ENCODE measurements at places on chromosomes 3 and 15. TPM values are rescaled to one million over a fixed set of nuclear protein-coding genes. Genes with fewer than 3 reads are reported as not detected.

DNA sequence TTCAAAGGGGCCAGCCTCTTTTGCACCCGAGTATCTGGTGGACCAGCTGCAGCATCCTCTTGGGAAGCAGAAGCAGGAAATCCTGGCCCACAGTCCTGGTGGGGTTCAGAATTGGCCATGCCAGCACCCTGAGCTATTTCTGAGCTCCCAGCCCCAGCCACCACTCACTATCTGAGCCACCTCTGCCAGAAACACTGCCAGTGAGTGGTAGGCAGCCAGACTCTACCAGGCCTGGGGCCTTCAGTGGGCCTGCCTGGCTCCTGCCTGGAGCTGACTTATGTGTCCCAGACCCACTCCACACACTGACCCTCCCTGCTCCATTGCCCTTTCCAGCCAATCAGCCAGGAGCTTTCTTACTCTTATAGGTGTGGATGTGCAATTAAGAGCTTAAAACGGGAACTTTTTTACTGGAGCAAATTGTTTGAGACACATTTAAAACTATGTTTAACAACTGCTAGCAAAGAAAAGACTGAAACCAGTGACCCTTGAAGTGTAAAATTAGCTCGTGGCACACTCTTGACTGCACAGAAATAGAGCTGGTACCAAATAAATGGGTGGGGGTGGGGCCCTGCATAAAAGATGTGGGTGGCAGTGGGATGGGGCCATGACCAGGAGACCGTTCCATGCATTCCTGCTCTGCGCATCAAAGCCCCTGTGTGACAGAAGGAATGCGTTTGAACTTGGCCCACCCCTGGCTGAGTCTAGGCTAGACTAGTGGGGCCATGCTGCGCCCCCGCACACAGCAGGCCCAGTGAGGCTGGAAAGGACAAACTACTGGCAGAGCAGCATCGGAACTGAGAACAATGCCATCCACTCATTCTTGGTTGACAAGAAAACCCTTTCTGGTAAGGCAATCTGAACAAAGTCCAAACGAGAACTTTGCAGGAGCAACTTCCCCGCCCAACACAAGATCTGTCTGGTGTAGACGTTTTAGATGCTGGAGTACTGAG, 48.0 kb downstream of the CTNNB1 start:
- no peaks in the 10 kb centered on the region for H3K36me3 ChIP-seq
- peaks cover 4% of the 10 kb centered on the region for H3K27me3 ChIP-seq
- DNase-seq = no peak
- no peak overlapping the region for H3K4me3 ChIP-seq
- H3K27ac ChIP-seq = no peak overlapping the region

DNA sequence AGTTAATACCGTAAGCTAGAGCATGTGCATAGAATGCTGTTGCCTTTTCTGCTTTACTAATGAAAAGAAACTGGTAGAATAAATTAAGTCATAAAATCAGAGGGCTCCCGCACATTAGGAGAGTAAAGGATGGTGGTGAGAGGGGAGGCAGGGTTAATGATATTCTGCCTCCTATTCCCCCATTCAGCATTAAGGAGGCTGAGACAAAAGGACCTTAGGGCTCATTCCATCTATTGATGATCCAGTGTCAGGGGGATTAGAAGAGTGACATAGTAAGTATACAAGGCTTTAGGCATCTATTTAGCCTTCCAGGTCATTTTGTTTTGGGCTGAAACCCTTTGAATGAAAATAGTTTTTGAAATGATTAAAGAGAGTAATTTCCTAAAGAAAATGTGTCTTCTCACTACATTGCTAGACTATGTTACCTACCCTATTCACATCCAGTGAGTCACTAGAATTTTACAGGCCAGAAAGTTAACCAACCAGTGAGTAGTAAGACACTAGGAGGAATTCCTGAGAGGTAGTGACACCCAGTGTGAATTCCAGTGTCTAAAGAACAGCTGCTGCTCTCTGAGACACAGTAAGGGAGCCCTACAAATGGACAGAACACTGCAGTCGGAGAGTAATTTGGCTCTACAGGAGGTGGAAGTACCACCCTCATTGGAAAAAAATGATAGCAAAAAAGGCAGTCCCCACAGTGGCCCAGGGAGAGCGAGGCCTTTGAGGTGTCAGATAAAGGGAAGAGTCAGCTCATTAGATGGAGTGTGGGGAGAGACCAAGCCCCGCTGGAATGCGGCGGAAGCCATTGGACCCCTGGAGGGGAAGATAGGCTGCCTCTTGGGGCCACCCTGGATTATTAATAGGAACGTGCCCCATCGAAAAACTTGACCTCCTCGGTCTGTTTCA, 67.6 kb downstream of the TUSC7 start:
- H3K27ac ChIP-seq = no peak overlapping the region
- no peak for DNase-seq
- H3K4me1 ChIP-seq = no peaks in the 10 kb centered on the region
- no peaks in the 10 kb centered on the region for H3K27me3 ChIP-seq
- H3K4me3 ChIP-seq = no peak overlapping the region

- no peak overlapping the region for H3K27ac ChIP-seq
- H3K36me3 ChIP-seq = no peaks in the 10 kb centered on the region
- H3K4me1 ChIP-seq = peaks cover 6% of the 10 kb centered on the region
- no peak overlapping the region for H3K4me3 ChIP-seq
- no peaks in the 10 kb centered on the region for H3K27me3 ChIP-seq
- no peak for DNase-seq
These were observed 294.2 kb upstream of the TBL1XR1 start for GRCh38 chr3:177491296-177492032.

DNA sequence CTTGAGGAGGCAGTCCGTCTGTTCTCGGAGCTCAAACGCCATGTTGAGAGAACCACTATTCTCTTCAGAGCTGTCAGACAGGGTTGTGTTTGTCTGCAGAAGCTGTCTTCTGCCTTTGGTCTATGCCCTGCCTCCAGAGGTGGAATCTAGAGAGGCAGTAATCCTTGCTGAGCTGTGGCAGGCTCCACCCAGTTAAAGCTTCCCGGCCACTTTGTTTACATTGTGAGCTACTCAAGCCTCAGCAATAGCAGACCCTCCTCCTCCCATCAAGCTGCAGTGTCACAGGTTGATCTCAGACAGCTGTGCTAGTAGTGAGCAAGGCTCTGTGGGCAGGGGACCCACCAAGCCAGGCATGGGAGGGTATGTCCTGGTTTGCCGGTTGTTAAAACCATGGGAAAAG, 8.9 kb downstream of the OR5AC2 start:
- H3K4me1 ChIP-seq = no peaks in the 10 kb centered on the region
- no peak for DNase-seq
- no peak overlapping the region for H3K4me3 ChIP-seq
- H3K36me3 ChIP-seq = no peaks in the 10 kb centered on the region
- H3K27me3 ChIP-seq = no peaks in the 10 kb centered on the region

DNA sequence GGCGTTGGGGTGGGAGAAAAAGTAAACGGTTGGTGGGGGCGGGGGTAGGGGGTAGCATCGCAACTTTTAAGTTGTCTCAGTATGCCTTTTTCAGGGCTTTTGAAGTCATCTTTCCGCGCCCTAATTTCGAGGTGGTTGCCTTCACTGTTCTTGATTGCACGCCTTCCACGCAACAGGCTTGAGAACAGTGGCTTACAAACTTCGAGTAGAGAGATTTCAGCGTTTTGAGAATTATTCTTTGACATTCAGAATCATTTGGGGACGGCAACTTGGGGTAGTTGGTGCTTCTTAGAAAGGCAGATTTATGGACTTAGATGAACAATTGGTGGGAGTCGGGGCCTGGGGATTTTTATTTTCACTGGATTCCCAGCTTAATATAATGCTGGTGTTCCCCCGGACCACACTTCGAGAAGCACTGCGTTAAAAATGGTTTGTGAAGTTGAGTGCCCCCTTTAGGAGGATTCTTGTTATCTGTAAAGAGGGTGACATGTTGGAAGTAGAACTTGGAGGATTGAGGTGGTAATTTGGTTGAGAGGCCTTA, 880 bp downstream of the PPP4R2 start:
- H3K27me3 ChIP-seq = no peaks in the 10 kb centered on the region
- H3K27ac ChIP-seq = peak overlapping the region; percentile 89
- H3K36me3 ChIP-seq = peaks cover 46% of the 10 kb centered on the region
- DNase-seq = peak; percentile 25

GRCh38 chr15:51580385-51580784, 42.2 kb downstream of the DMXL2 start:
- H3K4me3 ChIP-seq = no peak overlapping the region
- H3K27me3 ChIP-seq = no peaks in the 10 kb centered on the region
- no peaks in the 10 kb centered on the region for H3K4me1 ChIP-seq
- H3K27ac ChIP-seq = no peak overlapping the region

- H3K36me3 ChIP-seq = no peaks in the 10 kb centered on the region
- DNase-seq = peak; percentile 9
- no peak overlapping the region for H3K27ac ChIP-seq
- no peak overlapping the region for H3K4me3 ChIP-seq
These were observed 240.7 kb downstream of the SHOX2 start for GRCh38 chr3:157865352-157866000.

GRCh38 chr3:15438983-15439382, 11.6 kb downstream of the EAF1 start:
- H3K36me3 ChIP-seq = peaks cover 89% of the 10 kb centered on the region
- no peak overlapping the region for H3K4me3 ChIP-seq

DNA sequence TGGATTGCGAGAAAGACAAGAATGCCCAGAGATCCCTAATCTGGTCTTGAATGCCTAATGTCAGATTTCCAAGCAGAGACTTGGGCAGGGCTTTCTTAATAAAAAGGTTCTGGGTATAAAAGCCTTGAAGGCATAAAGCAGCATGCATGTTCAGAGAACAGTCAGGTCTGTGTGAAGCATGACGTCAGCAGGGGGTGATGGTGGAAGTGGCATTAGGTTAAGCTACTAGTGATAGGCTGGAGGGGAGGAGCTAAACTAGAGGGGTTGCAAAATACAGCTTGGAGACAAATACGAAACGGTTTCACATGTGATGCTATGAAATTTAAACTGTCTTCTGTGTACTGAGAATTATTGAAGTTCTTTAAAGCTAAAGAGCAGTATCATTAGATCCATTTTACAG, 125.6 kb downstream of the VPS8 start:
- no peak overlapping the region for H3K27ac ChIP-seq
- no peaks in the 10 kb centered on the region for H3K27me3 ChIP-seq
- H3K4me1 ChIP-seq = no peaks in the 10 kb centered on the region
- H3K36me3 ChIP-seq = peaks cover 22% of the 10 kb centered on the region
- no peak for DNase-seq

GRCh38 chr3:128489927-128490649, 2.9 kb downstream of the GATA2 start:
- peak overlapping the region; percentile 60 for H3K4me3 ChIP-seq
- no peaks in the 10 kb centered on the region for H3K36me3 ChIP-seq
- H3K4me1 ChIP-seq = peaks cover 13% of the 10 kb centered on the region
- H3K27ac ChIP-seq = peak overlapping the region; percentile 49
- peaks cover 66% of the 10 kb centered on the region for H3K27me3 ChIP-seq
- no peak for DNase-seq

- DNase-seq = no peak
- no peaks in the 10 kb centered on the region for H3K36me3 ChIP-seq
- H3K4me1 ChIP-seq = no peaks in the 10 kb centered on the region
- no peak overlapping the region for H3K27ac ChIP-seq
- no peak overlapping the region for H3K4me3 ChIP-seq
- H3K27me3 ChIP-seq = peaks cover 2% of the 10 kb centered on the region
These were observed 17.4 kb downstream of the NSMCE3 start for GRCh38 chr15:29252234-29252633.

GRCh38 chr15:62138124-62138523, 27.0 kb downstream of the C2CD4B start:
- H3K27ac ChIP-seq = no peak overlapping the region
- H3K36me3 ChIP-seq = no peaks in the 10 kb centered on the region
- H3K4me1 ChIP-seq = peaks cover 1% of the 10 kb centered on the region
- peaks cover 13% of the 10 kb centered on the region for H3K27me3 ChIP-seq

- H3K27me3 ChIP-seq = no peaks in the 10 kb centered on the region
- no peak overlapping the region for H3K27ac ChIP-seq
- no peaks in the 10 kb centered on the region for H3K36me3 ChIP-seq
- H3K4me3 ChIP-seq = no peak overlapping the region
These were observed 599.4 kb downstream of the ZIC1 start for GRCh38 chr3:148008591-148008990.

GRCh38 chr15:77033729-77034671, 36.9 kb downstream of the TSPAN3 start:
- H3K36me3 ChIP-seq = peaks cover 75% of the 10 kb centered on the region
- H3K27ac ChIP-seq = no peak overlapping the region

- no peak for DNase-seq
- H3K27me3 ChIP-seq = no peaks in the 10 kb centered on the region
- no peak overlapping the region for H3K27ac ChIP-seq
These were observed 11.4 kb upstream of the C3orf20 start for GRCh38 chr3:14663396-14664135.

GRCh38 chr15:70602834-70603560, 160.4 kb downstream of the UACA start:
- no peak for DNase-seq
- H3K36me3 ChIP-seq = no peaks in the 10 kb centered on the region
- H3K27me3 ChIP-seq = peaks cover 10% of the 10 kb centered on the region
- H3K4me3 ChIP-seq = no peak overlapping the region

GRCh38 chr3:48428572-48429316, 1.1 kb downstream of the PLXNB1 start:
- H3K4me3 ChIP-seq = peak overlapping the region; percentile 44
- no peak overlapping the region for H3K27ac ChIP-seq
- peaks cover 4% of the 10 kb centered on the region for H3K4me1 ChIP-seq
- peaks cover 17% of the 10 kb centered on the region for H3K27me3 ChIP-seq
- H3K36me3 ChIP-seq = peaks cover 16% of the 10 kb centered on the region

DNA sequence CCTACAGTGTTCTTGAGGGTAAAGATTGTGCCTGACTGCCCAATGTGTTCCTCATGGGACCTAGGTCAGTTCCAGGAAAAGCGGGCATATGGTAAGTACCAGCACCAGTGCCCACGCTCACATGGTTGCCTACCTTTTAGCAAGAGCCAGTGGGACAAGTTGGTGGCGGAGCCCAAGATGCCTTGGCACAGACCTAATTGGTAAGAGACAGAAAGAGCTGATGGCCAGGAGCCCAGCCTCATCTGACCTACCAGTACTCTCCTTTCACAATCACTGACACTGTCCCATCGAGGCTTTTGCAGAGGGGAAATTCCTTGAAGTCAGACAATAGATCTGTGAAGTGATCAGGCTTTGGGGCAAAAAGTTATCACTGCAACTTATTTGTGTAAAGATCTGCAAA, 98.4 kb upstream of the BCL6 start:
- H3K4me1 ChIP-seq = peaks cover 10% of the 10 kb centered on the region
- H3K36me3 ChIP-seq = no peaks in the 10 kb centered on the region
- no peaks in the 10 kb centered on the region for H3K27me3 ChIP-seq
- no peak for DNase-seq
- H3K27ac ChIP-seq = no peak overlapping the region
- no peak overlapping the region for H3K4me3 ChIP-seq

GRCh38 chr3:129005526-129006303, 4.6 kb downstream of the EFCC1 start:
- no peak overlapping the region for H3K4me3 ChIP-seq
- DNase-seq = no peak
- no peaks in the 10 kb centered on the region for H3K36me3 ChIP-seq

- H3K27me3 ChIP-seq = no peaks in the 10 kb centered on the region
- H3K36me3 ChIP-seq = no peaks in the 10 kb centered on the region
- no peak for DNase-seq
- no peak overlapping the region for H3K27ac ChIP-seq
These were observed 798.7 kb downstream of the DIPK2A start for GRCh38 chr3:144770281-144770680.

GOLGA6D gene
- total RNA-seq = not detected

KBTBD13 gene
- not detected for total RNA-seq

CCDC174 gene
- 15.0 TPM for total RNA-seq

ITIH1 gene
- total RNA-seq = not detected

ZDHHC19 gene
- not detected for total RNA-seq

SLC24A5 gene
- total RNA-seq = not detected

ZBBX gene
- total RNA-seq = not detected

TOPAZ1 gene
- total RNA-seq = not detected

SH2D7 gene
- total RNA-seq = not detected

UBA7 gene
- total RNA-seq = 92.0 TPM
